ENCODE measurements at places on chromosomes 4 and X.

- DNase-seq = no peak
These were observed 90.7 kb downstream of the CORIN start for GRCh38 chr4:47747211-47747610.

GRCh38 chr4:161680146-161680545 lies 483.7 kb downstream of the FSTL5 start:
- DNase-seq = no peak

GRCh38 chr4:98779088-98779487 lies 120.7 kb upstream of the TSPAN5 start:
- no peak for DNase-seq

DNA sequence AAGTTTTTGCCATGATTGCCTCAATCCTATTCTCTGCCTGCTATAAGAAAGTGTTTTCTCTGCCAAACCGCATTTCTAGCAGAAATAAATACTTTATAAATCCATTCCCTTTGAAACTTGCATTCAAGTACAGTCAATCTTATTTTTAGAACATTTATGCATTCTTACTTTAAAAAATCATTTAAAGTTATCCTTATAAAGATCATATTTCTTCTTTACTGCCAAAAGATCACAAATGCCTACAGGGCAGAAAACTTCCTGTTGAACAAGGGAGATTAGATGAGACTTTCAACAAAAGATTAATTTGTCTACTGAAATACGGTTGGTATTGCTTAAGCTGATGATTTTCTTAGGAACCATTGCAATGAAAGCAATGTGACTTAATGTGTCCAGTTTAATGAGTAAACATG lies 207.2 kb upstream of the SLIT2 start:
- peak; percentile 49 for DNase-seq

DNA sequence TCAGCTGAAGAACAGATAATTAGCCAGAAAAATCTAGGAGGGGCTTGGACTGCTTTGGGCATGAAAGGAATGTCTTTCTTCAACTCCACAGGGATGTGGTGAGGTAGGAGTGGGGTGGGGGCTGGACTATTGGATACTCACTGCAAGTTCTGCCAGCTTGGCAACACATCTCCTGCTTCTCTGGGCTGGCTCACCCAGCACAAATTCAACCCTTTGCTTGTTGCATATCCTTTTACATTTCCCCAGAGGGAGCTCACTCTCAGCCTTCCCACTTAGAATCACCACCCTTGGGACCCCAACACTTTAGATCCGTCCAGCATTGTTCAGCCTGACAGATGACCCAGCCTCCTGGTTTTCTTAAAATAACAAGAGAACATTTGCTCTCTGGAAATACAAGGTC lies 120.6 kb downstream of the KDR start:
- DNase-seq = no peak

- DNase-seq = no peak
These were observed 22.2 kb downstream of the C4orf50 start for GRCh38 chr4:5995901-5996623.

- no peak for DNase-seq
These were observed 71.1 kb downstream of the DCLK2 start for GRCh38 chr4:150149381-150149780.

DNA sequence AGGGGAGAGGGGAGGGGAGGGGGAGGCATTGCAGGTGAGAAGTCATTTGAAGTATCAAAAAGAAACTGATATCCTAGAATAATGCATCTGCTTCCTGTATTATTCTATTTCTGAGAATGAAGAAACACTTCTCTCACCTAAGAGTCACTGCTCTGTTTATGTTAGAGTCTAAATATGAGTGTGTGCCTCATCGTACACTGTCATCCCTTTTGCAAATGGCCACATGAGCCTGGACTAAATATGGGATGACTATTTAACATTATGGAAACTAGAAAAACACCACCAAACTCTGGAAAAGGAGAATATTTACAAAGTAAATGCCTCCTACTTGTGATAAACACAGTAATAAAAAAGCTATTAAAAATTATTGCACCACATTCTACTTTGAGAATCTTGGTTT lies 146.4 kb upstream of the NOCT start:
- DNase-seq = no peak

GRCh38 chr4:182245541-182246215 lies 2.5 kb downstream of the TENM3 start:
- no peak for DNase-seq

DNA sequence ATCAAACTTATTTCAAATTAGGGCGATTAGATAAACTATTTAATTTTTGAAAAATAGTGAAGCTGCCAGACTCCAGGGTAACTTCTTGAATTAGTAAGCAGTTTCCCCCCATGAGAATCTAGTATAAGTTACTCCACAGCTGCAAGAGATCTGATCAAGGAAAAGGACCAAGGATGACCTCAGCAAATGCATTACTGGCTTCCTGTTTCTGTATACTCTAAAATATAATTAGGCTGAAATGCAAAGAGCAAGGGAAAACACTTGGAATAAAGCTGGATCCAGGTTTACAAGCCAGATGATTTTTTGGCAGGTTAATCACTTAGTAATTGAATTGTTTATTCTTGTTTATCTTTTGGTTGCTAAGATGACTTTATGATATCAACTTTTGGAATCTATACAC lies 13.4 kb upstream of the P2RY10 start:
- no peak for DNase-seq

DNA sequence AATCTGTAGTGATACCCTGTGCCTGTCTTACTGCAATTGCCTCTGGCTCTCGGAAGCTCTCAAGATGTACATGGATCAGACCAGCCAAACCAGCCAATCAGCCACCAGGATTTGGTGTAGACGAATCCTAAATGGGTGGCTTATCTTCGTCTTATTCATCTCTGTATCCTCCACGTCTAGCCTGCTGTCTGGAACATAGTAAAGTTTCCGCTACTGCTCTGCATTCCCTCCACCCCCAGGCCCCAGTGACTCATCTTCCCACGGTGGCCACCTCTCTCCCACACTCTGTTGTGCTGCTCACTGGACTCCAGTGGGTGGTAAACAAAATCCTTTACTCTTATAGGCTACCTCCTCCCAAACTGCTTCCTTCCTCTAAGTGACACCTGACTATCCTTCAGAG lies 37.8 kb downstream of the SEPTIN6 start:
- DNase-seq = no peak

- DNase-seq = no peak
These were observed 73.6 kb downstream of the TMEM156 start for GRCh38 chr4:38958453-38959190.

DNA sequence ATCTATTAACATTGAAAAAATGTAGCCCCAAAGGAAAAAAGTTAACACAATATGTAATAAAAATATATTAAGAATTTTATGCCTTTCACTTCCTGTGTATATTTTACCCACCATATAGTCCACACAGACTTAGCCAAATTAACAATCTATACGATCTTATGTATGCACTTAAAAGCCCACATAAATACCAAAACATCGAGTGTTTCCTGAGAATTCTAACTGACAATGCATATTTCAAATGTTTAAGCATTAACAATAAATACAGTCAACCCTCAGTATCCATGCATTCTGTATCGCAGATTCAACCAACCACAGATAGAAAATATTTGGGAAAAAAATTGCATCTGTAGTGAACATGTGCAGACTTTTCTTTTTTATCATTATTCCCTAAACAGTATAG lies 226.8 kb downstream of the COL25A1 start:
- DNase-seq = no peak

DNA sequence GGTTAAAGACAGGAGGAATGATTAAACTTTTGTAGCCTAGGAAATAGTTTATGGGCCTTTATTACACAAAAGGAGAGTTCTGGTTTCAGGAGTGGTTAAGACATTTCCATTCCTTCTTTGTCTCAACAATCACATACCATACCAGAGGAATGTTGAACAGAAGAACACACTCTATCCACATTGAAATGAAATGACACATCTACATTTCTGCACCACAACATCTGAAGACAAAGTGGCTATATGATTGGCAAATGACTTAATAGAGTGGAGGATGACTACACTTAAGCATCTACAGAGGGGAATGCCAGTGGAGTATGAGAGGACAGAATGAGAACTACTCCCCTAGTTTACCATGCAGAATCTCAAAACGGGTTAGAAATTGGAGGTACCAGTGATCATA lies 8.0 kb downstream of the CYP2U1 start:
- DNase-seq = no peak

- no peak for DNase-seq
These were observed 15.3 kb downstream of the MTMR8 start for GRCh38 chrX:64379924-64380323.

- no peak for DNase-seq
These were observed 112.5 kb upstream of the GPC4 start for GRCh38 chrX:133527825-133528224.

DNA sequence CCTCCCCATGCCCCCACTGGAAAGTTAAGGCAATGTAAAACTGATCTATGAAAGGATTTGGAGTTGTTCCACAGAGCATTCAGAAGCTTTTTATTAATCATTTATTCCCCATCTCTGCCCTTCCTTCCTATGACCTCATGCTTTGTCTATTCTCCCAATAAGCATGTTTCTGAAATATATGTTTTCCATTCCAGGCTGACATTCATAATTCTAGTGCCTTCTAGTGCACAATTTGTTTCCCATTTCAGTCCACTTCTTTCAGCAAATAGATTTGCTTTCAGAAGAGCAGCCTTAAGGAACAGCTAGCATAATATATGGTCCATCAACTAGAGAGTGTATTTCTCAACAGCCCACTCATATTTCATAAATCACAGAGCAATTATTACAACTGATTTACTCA lies 77.1 kb upstream of the ATXN3L start:
- no peak for DNase-seq

DNA sequence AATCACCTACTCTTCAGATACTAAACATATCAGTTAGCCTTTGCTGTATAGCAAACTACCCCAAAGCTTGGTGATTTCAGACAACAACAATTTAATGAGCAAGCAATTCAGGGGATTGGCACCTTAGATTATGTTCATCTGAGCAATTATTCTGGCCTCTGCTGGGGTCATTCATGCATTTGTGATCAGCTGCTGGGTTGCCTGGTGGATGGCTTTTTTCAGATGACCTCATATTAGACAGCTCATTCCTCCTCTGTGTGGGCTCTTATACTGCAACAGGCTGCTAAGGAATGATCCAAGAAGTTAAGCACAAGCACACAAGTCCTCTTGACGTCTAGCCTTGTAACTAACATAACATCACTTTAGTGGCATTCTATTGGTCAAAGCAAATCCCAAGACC lies 153.0 kb upstream of the PPP1R2C start:
- DNase-seq = no peak

DNA sequence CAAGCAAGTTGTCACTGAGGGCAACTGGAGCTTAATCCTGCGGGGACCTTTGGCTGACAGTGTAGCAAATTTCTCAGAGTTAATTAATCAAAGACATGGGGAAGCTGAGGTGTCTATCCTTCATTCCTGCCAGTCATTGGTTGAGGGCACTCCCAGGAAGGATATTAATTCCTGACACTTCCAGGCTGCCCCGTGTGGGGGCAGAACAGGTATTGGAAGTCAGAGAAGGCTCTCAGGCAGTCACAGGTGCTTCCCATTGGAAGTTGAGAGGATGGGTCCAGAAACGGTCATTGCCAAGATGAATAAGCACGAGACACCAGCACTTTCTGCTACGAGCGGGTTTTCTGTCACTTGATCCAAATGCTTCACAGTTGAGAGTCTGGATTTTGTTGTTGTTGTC lies 29.1 kb upstream of the CD38 start:
- no peak for DNase-seq

DNA sequence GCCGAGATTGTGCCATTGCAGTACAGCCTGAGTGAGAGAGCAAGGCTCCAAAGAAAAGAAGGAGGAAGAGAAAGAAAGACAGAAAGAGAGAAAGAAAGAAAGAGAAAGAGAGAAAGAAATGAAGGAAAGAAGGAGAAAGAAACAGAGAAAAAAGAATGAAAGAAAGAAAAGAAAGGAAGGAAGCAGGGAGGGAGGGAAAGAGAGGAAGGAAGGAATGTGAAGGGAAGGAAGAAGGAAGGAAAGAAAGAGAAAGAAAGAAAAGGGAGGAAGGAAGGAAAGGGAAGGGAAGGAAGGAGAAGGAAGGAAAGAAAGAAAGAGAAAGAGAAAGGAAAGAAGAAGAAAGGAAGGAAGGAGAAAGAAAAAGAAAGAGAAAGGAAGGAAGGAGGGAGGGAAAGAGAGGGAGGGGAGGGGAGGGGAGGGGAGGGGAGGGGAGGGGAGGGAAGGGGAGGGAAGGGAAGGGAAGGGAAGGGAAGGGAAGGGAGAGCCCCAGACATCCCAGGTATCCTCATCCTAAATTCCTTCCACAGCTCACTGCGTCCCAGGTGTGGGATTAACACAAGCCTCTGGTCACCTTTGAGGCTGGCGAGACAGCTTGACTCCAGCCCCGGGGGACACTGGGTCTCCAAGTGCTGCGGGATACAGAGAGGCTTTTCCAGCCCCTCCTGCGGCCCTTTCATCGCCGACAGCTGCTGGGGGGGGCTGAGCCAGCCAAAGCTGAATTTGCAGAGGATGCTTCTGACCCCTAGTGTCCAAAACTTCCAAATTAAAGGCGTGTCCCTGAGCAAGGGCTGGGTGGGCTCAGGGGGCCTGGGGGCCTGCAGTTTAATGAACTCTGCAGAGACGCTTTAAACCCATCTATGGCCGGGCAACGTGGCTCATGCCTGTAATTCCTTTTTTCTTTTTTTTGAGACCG lies 24.2 kb upstream of the CSF2RA start:
- DNase-seq = no peak

DNA sequence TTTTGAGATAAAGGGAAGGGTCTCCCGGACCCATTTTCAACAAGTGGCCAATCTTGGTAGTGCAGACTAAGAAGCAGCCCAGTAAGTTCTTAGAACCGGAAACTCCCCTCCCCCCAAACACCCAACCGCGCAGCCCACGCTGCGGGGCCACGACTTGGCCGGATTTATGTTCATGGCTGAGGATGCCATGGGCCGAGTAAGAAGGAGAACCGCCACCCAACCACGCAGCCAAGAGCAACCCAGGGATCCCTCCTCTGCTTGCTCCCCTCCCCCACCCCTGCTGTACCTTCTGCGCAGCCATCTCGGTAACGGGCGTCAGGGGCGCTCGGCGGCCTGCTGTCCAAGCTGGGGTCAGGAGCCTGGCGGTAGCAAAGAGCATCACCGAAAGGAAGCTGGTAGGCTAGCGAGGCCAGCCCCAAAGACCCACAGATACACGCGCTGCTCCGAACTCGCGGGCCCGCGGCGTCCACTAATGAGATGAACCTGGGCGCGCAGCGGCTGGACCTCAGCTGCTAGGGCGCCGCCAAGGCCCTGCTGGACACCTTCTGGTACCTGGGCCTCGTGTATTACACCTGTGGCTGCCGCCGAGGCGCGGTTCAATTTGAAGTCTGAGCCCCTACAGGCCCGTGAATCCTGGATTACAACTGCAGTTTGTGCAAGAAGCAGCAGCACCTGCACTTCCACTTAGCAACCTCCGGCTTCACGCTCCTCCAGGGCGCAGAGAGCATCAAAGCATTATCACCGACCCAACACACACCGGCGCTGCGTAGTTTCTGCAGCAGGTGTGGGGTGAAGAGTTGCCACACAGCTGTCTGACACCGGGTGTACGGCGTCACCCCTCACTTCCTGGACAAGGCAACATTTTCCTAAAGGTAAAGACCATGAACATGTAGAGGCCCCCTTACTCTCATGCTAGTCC lies 63.4 kb downstream of the NUDT10 start:
- no peak for DNase-seq

- no peak for DNase-seq
These were observed 190.3 kb upstream of the NR3C2 start for GRCh38 chr4:148632476-148632875.
